ENCODE measurements at places on chromosomes 12 and 14.

GRCh38 chr12:15752785-15753184 is 36.4 kb downstream of the EPS8 start:
- no peak for DNase-seq

DNA sequence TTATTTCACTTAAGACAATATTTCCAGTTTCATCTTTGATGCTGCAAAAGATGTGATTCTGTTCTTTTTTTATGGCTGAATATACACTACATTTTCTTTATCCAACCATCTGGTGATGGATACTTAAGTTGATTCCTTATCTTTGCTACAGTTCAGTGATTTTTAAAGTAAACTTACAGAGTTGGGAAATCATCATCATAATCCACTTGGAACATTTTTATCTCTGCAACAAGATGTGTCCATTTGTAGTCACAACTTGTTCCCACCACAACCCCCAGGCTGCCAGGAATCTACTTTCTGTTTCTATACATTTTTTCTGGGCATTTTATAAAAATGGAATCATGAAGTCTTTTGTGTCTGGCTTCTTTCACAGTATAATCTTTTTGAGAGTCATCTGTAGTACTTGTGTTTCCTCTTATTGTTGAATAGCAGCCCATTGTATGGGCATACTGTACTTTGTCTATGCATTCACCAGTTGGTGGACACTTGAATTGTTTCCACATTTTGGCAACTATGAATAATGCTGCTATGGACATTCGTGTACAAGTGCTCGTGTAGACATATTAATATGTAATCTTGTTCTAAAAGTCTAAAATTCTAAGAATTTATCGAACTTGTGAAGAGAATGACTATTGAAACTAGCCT is 212.5 kb upstream of the DDHD1 start:
- DNase-seq, result no peak

GRCh38 chr12:122009741-122010140 is 11.9 kb upstream of the BCL7A start:
- DNase-seq, result no peak

- DNase-seq, result peak; percentile 87
These were observed 37.9 kb downstream of the ISCA2 start for GRCh38 chr14:74531467-74531866.

DNA sequence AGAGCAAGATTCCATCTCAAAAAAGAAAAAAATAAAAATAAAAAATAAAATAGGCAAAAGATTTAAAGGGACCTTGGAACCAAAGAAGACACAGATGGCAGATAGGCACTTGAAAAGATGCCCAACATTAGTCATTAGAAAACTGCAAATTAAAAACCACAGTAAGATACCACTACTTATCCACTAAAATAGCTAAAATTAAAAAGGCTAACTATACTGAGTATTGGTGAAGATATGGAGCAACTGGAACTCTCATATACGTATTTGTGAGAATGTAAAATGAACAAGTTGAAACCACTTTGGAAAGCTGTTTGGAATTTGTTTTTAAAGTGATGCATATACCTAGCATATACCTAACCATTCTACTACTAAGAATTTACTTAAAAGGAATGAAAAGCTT is 22.3 kb downstream of the BLTP3B start:
- no peak for DNase-seq

DNA sequence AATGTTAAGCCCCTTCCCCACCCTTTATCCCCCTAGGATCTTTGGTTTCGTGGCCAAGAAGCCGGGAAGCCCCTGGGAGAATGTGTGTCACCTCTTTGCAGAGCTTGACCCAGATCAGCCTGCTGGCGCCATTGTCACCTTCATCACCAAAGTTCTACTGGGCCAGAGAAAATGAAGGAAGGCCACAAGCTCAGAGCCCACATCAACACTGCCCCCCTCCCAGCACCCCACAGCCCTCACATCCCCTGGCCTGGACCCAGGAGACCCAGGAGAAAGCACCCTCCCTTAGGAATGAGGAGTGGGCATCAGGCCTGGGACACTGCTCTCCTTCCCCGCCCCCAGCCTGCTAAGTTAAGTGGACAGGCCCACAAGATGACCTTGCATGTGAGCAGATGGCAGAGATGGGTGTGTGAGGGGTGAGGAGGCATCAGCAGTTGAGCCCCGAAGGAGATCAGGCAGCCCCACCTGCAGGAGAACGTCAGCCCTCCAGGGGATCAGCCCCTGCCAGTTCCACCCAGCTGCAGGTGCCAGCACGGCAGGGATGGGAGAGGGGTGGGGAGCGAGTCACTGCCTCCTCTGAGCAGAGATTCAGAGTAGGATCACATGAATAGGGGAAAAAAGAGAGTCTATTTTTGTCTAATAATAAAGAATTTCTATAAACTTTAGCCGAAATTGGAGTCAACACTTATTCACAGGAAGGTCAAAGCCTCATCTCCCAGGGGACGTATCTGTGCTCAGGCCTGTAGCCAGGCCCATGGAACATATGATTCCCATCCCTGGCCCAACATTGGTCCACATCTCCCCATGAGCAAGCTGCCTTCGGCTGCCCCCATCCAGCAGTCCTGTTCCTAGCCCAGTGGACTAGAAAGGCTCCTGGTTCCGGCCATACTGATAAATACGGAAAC is 14.1 kb downstream of the TNS2 start:
- DNase-seq, result no peak

- DNase-seq, result no peak
These were observed 515.9 kb upstream of the TBX3 start for GRCh38 chr12:115199831-115200230.

- DNase-seq, result peak; percentile 63
These were observed 461 bp downstream of the SLC8A3 start for GRCh38 chr14:70188322-70188658.

- DNase-seq, result no peak
These were observed 14.4 kb downstream of the TRHDE start for GRCh38 chr12:72286526-72286925.

GRCh38 chr12:85484387-85484786 is 204.4 kb downstream of the ALX1 start:
- no peak for DNase-seq

DNA sequence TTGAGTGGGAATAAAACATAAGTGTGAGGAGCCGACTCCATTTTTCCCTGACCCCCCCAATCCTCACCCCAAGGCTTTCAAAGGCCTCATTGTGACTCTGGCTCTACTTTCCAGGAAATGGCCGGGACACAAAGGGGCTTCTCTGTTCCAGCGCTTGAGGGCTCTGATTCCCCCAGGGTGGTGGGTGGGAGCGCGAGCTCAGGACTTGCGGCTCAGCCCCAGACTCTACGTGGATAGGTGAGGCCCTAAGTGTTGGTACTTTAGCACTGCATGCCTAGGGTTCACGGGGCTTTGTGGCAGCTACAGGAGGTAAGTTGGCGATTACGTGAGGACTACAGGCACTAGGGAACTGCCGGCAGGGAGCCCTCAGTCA is 553 bp downstream of the CNPY2 start:
- DNase-seq, result peak; percentile 19

DNA sequence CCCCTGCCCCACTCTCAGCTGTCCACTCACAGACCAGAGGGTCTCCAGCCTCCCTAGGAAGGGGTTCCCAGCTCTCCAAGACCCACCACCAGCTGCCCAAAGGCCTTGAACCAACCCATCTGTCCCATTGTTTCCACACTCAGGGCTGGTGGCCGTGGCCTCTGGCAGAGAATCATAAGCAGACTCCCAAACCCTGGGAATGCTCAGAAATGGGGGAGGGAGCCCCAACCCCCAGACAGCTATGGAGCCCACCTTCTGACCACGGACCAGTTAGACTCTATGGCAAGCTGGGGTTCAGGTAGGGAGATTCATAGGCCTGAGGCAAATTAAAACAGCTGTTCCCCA is 280.0 kb downstream of the DPF3 start:
- no peak for DNase-seq

- no peak for DNase-seq
These were observed 211.6 kb downstream of the KIF26A start for GRCh38 chr14:104349950-104350349.

DNA sequence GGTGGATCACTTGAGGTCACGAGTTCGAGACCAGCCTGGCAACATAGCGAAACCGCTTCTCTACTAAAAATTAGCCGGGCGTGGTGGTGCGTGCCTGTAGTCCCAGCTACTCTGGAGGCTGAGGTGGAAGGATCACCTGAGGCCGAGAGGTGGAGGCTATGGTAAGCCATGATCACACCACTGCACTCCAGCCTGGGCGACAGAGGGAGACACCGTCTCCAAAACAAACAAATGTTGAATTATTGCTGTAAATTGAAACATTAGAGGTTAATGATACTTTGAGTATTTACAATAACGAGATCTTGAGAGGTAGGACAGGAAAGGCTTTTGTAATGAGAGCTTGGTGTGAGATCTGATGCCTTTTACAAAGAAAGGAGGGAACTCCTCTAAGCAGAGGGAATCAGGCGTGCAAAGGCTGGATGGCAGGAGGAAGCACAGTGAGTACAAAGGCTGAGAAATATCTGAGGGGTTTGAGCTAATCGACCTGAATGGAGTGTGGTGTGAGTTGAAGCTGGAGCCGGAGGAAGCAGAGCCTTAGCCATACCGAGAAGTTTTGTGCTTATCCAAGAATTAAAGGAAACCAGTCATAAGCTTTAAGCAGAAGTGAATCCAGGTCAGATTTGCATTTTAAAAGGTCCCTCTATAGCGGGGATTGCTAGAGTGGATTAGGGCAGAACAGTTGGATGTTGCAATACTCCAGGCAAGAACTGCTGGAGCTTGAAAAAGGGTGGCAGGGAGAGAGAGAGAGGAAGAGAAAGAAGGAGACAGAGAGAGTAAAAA is 1.1 kb downstream of the RHNO1 start:
- DNase-seq, result no peak

GRCh38 chr12:126994599-126994998 is 1272.4 kb upstream of the TMEM132C start:
- no peak for DNase-seq

DNA sequence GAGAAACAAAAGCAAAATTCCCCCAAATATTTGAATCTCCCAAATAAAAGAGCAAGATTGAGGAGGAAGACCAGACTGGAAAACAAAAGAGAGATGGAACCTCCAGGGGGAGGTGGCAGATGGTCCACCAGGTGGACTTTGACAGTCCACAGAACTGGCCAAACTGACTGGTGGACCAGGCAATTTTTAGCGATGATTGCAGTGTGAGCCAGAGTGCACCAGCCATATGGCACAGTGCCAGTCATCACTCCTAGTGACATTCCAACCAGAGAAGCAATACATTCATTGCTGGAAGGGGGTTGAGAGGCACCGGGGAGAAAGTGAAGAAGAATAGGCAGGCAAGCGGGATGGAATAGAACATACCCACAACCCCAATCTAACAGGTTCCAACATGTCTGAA is 182.9 kb downstream of the EXOC5 start:
- DNase-seq, result no peak

DNA sequence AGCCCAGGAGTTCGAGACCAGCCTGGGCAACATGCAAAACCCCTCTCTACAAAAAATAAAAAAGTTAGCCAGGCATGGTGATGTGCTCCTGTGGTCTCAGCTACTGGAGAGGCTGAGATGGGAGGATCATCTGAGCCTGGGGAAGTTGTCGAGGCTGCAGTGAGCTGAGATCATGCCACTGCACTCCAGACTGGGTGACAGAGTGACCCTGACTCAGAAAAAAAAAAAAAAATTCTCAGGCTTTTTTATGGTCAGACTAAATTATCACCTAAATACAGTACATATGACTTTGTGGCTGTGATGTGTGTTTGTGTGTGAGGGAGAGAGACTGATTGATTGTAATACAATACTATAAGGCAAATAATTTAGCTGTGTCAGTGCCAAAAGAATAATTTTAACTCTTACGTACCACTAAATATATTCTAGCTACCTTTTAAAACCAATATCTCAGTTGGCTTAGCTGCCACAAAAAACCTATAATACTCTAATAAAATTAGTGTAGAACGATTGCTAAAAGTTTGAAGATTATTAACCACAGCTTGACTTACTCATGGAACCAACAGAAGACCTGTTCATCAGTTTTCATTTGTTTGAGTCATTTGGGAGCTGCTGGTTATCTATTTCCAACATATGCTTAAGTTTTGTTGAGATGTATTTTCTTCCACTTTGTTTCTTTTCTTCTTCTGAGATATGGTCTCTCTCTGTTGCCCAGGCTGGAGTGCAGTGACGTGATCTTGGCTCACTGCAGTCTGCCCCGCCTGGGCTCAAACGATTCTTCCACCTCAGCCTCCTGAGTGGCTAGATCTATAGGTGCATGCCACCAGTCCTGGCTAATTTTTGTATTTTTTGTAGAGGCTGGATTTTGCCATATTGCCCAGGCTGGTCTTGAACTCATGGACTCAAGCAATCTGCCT is 58.0 kb downstream of the DIP2B start:
- no peak for DNase-seq

- DNase-seq, result no peak
These were observed 85.1 kb upstream of the CCDC91 start for GRCh38 chr12:28104903-28105864.

DNA sequence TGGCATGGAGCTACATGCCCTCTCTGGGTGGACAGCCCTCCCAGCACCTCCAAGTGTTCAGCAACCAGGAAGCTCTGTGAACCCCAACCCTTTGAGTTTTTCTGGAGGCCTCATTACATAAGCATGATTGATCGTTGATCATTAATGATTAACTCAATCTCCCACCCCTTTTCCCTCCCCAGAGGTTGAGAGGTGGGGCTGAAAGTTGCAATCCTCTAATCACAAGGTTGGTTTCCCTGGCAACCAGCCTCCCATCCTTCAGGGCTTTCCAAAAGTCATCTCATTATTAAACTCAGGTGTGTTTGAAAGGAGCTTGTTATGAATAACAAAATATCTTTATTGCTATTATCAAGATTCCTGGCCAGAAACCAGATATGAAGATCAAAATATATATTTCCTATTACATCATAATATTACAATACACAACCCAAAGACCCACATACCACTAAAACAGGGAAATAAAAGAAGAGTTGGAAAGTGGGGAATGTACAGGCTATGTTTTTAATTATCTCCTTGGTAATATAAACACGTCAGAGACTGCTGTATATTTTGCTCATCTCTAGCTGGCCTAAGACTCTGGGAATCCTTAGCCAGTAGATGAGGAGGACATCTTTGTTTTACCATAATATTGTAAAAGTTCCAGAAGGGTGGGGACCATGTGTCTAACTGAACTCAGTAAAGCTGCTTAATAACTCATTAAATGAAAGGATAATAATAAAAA is 73.6 kb downstream of the SSPN start:
- DNase-seq, result no peak

- DNase-seq, result no peak
These were observed 153.9 kb upstream of the EGLN3 start for GRCh38 chr14:34104489-34105397.

Measured in iPS-NIHi11 (cell line).